ENCODE measurements at places on chromosomes 12 and 14. TPM values are rescaled to one million over a fixed set of nuclear protein-coding genes. Genes with fewer than 3 reads are reported as not detected.

The C2CD5 gene
- total RNA-seq, result 12.8 TPM

The ALX1 gene
- not detected for total RNA-seq

The LRP1 gene
- total RNA-seq, result 25.8 TPM

The ADCY4 gene
- total RNA-seq, result 1.6 TPM

The CD69 gene
- not detected for total RNA-seq

The RHOJ gene
- 0.21 TPM for total RNA-seq

The ESPL1 gene
- total RNA-seq, result 12.3 TPM

The CAPS2 gene
- total RNA-seq, result 1.7 TPM

The CPNE6 gene
- not detected for total RNA-seq

The KLRC3 gene
- 0.99 TPM for total RNA-seq

The DLGAP5 gene
- 23.9 TPM for total RNA-seq

The CLEC4A gene
- not detected for total RNA-seq

The SAMD15 gene
- total RNA-seq, result 0.35 TPM

The INHBE gene
- total RNA-seq, result 0.21 TPM

The NXPH4 gene
- 9.3 TPM for total RNA-seq

The COCH gene
- total RNA-seq, result 1.0 TPM

The OAS3 gene
- 8.9 TPM for total RNA-seq

The EFCAB11 gene
- total RNA-seq, result 6.9 TPM

The CELA1 gene
- not detected for total RNA-seq

The SLC22A17 gene
- 3.8 TPM for total RNA-seq

The LALBA gene
- total RNA-seq, result not detected

The ANKS1B gene
- not detected for total RNA-seq
